NAMALWA (cell line): ENCODE measurements at places on chromosomes 1 and 21.

DNA sequence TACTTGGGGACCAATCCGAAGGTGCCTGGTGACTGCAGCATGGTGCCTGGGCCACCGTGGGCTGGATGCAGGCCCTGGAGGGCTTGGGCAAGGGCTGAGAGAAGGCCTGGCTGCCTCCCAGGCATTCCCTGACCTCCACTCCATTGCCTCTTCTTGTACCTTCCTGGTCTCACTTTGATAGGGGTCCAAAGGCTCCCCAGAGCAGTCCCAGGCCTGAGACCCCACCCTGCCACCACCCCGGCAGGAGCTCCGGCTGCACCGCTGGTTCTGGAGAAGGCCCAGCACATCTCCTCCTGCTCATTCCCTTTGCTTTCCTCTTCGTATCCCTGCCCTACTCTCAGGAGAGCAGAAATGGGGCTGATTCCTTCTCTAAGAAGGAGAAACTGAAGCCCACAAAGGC lies 133.3 kb upstream of the IPO9 start:
- no peak for DNase-seq

DNA sequence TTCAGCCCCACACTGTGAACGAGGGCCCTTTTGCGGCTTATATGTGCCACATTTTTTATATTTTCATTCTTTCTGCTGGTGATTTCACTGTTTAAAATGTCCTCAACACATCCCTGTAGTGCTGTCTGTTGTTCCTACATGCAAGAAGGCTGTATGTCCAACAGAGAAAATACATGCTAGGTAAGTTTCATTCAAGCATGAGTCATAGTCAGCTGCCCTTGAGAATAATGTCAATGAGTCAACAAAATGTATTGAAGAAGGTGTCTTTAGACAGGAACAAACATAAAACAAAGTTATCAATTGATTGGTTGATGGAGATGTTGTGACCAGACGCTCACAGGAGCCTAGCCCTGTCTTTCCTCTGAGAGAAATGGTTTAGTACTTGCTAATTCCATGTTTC lies 553.4 kb downstream of the PLPP3 start:
- DNase-seq, result no peak

GRCh38 chr1:6074192-6074901 lies 28.7 kb downstream of the KCNAB2 start:
- DNase-seq, result no peak

- no peak for DNase-seq
These were observed 79.8 kb downstream of the NFASC start for GRCh38 chr1:204950353-204951001.
